RWPE2 (cell line): ENCODE measurements at places on chromosomes 7 and 10.

DNA sequence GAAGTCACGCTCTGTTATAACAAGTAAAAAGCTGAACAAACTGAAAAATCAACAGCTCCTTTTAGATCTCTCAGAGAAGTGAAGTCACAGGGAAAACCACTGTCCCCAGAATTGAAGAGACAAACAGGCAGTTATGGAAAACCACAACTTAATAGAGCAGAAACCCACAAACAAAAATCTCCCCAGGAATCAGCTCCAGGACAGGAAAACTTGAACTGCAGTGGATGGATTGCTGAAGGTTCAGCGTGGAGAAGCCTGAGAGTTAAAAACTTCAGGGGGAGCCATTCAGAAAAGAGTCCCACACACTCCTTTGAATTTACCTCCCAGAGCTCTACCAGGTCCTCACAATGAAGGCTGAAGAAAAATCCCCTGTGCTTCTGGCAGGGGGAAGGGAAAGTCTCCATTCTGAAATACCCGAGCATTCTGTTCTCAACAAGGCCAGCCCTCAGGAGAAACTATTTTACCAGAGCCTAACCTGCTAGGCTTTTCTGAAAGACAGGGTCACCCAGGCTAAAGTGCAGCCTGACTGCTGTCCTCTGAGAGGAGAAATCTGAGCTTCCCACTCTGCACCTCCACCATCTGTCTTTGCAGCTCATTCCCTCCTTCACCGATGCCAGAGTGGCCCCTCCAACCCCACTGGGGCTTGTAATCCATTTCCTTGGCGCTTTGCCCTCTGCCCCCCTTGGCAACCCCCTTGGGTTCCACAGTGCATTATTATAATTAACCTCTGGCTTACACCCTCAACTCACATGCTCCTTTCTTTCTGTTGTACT is 65.0 kb upstream of the CCNY start:
- no peak for DNase-seq

DNA sequence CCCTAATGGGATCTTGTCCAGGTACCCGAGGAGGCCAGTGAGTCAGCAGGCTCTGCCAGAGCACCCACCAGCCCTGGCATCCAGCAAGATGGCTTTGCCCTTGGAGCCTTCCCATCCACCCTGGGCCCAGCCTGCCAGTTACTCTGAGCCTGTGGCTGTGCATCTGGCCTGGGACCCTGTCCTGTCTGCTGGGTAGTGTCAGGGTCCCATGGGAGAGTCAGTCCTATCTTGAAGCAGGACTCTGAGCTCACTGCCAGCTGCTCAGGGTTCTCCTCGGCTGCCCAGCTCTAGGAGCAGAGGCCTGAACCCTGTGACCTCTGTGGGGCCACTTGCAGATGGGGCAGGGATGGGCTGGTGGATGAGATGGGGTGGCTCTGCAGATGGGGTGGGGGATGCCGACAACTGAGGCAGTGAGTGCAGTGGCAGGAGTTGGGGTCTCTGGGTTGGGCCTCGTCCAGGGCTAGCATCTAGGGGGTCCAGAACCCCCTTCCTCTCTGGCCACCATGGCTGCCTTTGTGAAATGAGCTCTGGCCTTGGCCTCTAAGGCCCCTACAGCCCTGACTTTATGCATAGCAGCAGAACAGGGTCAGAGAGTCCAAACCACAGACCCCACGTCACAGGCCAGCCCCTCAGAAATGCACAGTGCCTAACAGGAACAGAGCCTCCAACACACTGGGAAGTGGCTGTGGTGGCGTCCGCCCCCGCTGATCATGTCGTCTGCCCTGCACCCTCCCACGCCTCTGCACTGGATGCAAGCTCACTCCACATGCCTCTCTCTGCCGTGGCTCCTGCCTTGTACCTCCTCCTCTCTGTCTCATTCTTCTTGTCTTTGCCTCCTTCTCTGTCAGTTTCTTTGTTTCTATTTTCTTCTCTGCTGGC is 88.1 kb upstream of the RET start:
- peak; percentile 53 for DNase-seq

GRCh38 chr10:27660711-27661110 is 84.9 kb downstream of the MKX start:
- DNase-seq: no peak

GRCh38 chr7:102376964-102377466 is 19.1 kb upstream of the PRKRIP1 start:
- no peak for DNase-seq

- no peak for DNase-seq
Measured at GRCh38 chr7:97801108-97801507, 69.2 kb downstream of the TAC1 start.

DNA sequence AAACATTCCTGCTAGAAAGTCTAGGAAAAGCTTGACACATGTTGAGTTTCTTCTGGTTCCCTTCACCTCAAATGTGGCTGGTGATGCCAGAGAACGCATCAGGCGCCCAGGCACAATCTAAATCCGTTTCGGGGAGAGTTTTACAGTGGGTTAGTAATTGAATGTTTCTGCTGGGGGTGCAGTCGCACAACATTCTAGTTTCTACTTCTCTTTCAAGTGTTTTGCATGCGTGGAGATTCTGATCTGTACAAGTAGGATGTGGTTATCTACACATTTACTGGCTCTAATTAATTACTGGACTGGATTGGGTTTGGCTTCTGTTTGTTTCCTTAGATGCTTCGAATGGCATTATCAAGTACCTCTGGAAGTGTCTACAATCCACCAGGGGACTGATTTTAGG is 173.8 kb downstream of the TMEM26 start:
- DNase-seq: no peak

- no peak for DNase-seq
Measured at GRCh38 chr7:19202599-19202998, 57.4 kb upstream of the FERD3L start.

GRCh38 chr10:73456187-73456890 is 23.0 kb upstream of the MSS51 start:
- no peak for DNase-seq

GRCh38 chr7:90625562-90625961 is 29.4 kb downstream of the CDK14 start:
- DNase-seq: peak; percentile 76

- DNase-seq: no peak
Measured at GRCh38 chr10:98349508-98349922, 65.5 kb downstream of the PYROXD2 start.

- no peak for DNase-seq
Measured at GRCh38 chr7:130524628-130525027, 32.7 kb downstream of the MEST start.

DNA sequence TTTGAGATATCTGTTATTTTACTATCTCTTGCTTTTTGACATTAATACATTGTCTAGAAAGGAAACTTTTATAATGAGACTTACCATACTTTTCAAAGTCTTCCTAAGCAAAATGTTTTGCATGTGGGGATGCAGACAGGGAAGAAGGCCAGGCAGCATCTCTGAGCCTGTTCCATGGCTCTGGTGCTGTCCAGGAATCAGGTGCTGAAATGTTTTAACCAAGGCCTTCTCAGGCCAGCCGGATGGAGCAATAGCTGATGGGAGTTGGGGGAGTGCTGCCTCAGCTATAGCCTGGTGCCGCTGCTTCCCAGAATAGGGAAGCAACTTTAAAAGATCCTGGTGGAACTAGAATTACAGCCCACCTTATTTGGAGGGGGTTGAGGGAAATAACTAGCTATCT is 38.5 kb downstream of the CRTAC1 start:
- DNase-seq: no peak

DNA sequence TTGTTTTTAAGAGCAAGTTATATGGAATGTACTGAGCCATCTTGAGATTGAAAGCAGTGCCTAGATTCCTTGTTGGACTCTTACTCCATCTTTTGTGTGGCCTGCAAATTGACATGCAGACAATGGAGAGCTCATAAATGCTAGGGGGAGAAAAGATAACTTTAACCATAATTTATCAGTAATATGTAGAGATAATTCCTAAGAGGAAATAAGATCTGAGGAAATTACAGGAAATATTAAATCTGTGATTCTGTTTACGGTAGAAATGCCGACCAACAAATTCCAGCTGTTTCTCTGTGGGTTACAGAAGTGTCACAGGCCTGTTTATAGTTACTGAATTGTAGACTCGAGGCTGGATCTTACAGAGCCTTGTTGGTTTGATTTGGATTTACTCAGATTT is 348.0 kb downstream of the SUGCT start:
- no peak for DNase-seq

DNA sequence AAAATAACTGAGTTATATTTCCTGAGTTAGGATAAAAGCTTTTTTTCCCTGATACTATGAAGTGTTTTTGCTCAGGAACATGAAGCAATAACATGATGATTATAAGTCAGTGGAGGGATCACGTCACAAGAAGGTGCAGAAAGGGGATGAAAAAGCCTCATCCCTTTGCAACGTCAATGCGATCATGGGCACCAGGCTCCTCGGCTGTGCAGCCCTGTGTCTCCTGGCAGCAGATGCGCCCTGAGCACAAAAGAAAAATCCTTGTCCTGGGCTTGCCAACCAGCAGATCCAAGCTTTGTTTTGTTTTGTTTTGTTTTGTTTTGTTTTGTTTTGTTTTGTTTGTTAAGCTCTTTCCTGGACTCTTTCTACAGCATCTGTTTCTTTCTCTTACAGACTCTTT is 103.5 kb upstream of the PRSS1 start:
- DNase-seq: no peak

- DNase-seq: no peak
Measured at GRCh38 chr7:1368682-1369571, 90.3 kb downstream of the MICALL2 start.

- DNase-seq: no peak
Measured at GRCh38 chr7:44536090-44536489, 5.0 kb downstream of the NPC1L1 start.

- DNase-seq: no peak
Measured at GRCh38 chr10:83934062-83934461, 205.2 kb upstream of the GHITM start.

- no peak for DNase-seq
Measured at GRCh38 chr10:35705671-35706070, 63.6 kb upstream of the FZD8 start.

DNA sequence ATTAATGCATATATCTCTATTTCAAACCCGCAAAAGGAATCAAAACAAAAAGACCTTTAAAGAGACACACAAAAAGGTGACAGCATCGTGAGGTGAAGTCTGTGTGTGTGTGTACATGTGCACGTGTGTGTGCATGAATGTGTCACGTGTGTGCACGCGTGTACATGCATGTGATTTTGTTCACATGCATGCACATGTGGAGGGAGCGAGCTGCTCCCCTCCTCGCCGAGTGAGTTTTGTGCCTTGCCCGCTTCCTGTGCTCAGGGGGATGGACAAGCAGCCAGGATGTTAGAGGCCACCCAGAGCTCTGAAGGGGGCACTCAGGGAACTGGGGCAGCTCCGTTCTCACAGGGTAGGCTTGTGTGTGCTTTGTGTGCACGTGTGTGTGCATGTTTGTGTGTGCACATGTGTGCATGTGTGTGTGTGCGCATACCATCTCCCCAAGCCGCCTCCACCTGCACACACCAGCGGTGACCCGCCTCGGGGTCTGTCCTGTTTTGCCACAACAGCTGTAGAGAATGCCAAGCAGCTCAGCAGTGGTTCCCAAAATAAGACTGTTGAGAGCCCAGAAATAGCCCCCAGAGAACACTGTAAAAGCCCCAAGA is 191.2 kb downstream of the PTPRN2 start:
- DNase-seq: no peak

- no peak for DNase-seq
Measured at GRCh38 chr10:112539340-112539739, 92.3 kb downstream of the VTI1A start.

DNA sequence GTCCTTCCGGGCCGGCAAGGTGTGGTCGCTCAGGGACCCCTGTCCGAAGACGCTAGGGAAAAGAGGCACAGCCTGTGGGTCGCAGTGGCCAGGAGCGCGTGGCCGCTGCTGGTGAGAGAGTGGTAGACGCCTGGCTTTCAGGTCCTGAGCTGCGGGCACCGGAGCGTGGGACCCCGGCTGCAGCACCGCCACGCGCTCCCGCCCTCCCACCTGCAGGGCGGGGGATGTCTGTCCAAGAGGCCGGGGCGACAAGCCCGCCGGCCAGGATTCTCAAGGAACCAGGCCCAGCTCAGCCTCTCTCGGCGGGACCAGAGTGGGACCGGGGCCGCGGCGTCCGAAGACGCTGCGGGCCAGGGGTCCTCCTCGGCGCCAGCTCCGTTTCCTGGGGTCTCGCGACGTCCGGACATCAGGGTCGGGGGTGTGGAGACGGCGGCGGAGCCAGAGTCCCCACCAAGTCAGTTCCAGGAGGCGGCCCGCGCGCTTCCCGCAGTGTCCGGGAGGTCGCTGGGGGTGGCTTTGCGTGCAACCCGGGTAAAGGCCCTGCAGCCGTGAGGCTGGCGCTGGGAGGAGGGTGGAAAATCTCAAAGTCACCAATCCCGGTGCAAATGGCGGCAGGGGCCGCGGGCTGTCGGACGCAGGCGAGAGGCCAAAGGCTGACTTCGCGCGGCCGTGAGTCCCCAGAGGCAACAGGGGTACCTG is 5.5 kb downstream of the ZNF503 start:
- DNase-seq: no peak

DNA sequence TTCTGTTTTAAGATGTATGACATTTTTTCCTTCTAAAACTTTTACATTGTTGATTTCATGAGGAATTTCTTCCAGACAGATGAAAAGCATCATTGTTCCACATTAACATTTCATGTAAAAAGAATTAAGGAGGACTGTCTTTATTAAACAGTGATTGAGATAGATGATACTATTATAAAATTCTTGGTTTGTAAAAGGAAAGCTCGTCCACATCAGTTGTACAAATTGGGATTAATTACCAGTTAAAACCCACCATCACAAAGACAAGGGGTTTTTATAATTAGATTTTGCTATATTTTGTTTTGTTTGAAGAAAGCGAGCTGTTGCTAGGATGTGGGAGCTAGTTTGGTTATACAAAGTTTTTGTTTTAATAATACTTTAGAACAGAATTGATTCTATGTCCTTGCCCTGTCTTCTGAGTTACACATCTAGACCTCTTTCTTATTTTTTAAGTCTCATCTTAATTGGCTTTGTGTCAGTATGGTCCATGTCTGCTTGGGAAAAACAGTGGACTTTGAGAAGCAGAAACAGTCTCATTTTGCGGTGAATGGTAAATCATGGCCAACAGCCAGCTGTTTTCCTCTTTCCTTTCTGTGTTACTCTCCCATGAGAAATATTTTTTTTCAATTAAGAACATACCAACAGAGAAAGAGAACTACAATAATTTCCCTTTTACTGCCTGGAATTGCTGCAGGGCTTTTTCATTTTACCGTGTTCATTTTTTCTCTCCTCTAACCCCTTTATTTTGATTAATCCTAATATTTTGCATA is 3.2 kb downstream of the TES start:
- no peak for DNase-seq

DNA sequence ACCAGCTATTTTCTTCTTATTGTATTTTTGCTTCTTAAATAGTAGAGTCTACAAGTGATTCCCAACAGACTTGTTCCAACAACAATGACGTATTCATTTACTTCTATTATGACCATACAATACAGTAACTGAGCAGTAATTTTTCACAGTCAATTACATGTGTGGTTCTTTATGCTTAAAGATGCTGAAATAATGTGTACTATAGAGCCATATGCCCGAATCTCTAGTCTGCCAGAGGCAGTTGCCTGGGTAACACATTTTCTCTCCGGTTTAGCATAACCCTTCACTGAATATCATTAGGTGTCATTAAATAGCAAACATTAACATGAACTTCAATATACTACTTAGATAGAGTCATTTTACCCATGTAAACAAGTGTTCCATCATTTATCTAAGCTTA is 75.0 kb downstream of the SLC25A13 start:
- no peak for DNase-seq
